Activated naive CD8-positive, alpha-beta T cell treated with anti-CD3 and anti-CD28 coated beads, Interleukin-2, amount 50 U/mL, for 16 hours (primary cell): ENCODE measurements at places on chromosomes 3 and 15.

- no peak for DNase-seq
Observed at GRCh38 chr3:36911990-36912804, 32.7 kb downstream of the TRANK1 start.

DNA sequence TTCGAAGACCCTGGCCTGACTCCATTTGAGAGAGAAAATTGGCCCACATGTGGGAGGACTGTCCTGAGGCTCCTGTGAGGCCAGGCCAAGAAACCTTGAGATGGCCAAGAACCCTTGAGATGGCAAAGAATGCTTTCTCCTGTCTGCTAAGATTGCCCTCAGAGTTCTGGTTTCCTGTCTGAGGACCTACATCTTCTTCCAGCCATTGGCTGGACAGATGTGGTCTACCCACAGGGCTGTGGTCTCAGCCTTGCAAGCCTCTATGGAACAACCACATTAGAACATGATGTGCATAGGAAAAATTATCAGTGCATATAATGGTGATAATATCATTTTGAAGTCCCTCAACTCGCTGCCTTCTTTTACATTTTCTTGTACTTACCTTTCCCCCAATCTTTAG lies 10.8 kb upstream of the RASA2 start:
- DNase-seq = no peak

DNA sequence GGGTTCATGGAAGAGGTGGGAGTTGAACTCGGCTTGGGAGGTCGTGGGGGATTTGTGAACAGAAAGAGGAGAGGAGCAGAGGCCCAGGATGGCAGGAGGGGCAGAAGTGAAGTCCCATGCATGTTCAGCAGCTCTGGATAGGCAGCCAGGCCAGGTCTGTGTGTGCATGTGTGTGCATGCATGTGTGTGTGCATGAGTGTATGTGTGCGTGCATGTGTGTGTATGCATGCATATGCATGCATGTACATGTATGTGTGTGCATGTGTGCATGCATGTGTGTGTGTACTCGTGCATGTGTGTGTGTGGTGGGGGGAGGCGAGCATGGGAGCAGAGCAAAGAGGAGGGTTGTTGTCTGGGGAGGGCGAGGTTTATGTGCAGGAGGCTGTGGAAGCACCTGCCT lies 178.4 kb downstream of the RPLP1 start:
- no peak for DNase-seq

- DNase-seq = no peak
Observed at GRCh38 chr3:24048843-24049242, 103.8 kb downstream of the NR1D2 start.

GRCh38 chr15:74845581-74845980 lies 2.6 kb upstream of the ULK3 start:
- no peak for DNase-seq

DNA sequence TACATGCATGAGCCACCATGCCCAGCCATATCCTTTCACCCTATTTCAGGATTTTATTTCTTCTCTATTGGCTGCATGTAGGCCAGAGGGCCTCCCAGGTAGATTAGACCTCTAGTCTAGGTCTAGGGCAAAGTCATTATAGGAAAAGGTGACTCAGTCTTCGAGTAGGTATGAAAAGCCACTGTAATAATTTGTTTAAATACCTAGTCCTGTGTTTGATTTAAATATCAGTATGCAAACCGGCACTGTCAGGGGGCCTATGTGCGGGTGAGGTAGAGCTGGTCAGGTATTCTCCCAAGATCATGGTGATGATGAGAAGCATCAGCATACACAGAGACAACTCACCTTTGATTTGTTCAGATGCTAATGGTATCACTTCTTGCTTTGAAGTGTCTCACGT lies 101.4 kb upstream of the UMPS start:
- no peak for DNase-seq

DNA sequence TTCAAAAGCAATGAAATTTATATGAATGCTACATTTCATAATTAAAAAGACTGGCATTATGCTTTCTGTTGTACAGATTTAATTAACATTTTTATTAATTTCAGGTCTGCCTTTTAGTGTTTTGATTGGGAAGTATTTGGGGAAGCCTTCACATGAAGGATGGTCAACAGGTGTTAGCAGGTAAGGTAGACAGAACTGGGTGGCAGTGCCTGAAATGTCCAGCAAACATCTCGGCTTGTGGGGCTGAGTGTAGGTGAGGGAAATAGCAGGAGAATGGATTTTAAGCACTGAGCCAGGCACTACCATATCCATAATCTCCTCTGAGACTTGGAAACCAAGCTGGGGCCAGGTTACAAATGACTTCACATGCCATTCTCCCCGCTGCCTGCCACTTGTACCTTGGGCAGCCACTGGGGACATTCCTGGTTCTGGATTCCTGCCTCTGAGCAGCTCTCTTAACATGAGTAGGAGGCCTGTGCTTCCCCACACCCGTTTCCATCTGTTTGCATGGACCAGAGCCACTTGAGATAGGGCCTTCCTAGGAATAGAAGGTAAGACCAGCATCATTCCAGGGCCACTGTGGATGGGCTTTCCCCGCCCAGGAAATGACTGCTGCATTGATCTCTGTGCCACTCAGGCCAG lies 125.9 kb upstream of the HES1 start:
- DNase-seq = no peak

DNA sequence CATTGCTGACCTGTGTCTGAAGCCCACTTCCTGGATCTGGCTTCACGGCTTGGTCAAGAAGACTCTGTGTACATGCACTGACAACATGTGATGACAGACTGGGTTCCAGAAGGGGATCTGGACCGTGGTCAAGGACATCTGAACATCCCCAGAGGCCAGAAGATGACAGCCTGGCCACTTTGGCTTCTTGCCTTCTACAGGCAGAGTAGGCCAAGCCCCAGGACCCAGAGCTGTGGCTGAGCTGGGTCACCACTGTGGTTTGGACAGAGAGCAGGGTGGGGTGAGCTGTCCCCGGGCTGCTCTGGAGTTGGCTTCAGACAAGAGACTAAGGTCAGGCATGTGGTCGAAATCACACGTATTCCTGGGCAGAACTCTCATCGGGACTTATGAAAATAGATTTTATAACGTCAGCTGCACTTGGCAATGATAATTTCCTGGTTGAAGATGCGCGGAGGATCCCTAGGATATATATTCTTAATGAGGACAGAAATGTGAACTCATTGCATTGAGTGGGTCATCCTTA lies 114.1 kb upstream of the FRMD4B start:
- no peak for DNase-seq

DNA sequence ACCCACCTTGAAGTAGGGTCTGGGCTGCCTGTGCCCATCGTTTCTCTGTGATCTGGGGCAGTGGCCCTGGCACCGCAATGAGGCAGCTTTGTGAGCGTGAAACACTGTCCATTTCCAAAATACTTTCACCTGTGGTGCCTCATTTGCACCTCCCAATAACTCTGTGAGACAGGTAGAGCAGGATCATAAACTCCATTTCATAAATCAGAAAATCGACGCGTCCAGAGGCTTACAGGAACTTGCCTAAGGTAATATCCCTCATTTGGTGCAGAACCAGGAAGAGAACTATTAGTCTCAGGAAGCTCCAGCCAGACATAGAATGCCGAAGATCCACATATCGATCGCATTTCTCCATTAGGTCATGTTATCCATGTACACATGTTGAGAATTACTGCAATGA lies 38.2 kb upstream of the SEMA4B start:
- DNase-seq = no peak

- DNase-seq = no peak
Observed at GRCh38 chr3:153734777-153735551, 386.2 kb upstream of the ARHGEF26 start.

DNA sequence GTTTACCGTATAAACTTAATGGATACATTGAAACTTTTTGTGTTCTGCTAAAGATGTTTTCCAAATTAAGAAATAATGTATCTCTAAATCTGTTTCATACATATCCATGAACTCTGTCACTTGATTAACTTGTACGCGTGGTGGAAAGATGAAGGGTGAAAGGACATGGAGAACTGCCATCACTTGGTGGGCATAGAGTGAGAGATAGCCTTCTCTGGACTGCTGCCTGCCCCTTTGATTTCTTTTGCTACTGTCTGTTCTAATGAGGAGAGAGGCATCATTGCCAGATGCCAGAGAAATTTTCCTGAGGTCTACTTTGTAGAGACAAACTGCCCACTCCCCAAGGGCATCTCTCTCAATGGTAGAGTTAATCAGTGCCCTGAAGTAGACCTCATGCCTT lies 120.5 kb downstream of the SLMAP start:
- no peak for DNase-seq

DNA sequence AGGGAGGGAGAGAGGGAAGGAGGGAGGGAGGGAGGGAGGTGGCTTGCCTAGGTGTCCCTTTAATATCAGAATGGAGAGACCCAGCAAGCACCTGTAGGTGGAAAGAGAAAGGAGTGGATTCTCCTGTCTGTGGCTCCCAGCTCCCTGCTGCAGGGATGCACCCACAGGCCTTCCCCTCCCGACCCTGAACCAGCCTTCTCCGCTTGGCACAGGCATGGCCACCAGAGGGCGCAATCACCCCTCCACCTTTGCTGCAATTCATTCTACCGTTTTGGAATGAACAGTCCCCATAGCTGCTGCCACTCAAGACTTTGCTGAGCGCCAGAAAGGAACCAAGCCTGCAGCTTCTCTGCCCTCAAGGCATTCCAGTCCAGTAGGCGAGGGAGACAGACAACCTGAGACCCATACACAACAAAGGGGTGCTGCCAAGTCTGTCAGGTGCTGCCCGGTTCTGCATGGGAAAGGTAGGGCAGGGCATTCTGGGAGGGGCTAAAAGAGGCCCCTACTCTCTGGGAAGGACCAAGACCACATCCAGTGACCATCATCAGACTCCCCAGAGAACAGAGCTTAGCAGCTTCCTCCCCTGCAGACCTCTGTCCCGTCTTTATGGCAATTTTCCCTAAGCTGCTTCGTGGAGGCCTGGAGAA lies 4.9 kb downstream of the TLR9 start:
- DNase-seq = peak; percentile 85

DNA sequence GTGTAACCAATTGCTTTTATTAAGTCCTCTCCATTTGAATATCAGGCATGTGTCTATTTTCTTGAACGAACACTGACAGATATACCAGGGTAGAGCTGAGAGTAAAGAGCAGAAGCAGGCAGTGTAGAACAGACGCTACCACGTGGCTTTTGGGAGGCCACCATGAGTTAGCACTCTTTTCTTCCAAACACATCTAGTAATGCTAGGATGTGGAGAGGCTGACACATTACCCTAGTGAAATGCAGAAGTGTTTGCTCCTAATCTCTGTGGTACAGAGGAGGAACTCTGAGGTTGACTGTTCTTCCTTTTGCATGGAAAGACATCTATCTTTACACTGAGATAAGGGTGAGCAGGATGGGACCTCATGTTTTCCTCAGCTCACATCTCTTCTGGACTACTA lies 216.3 kb downstream of the SATB1 start:
- DNase-seq = no peak

DNA sequence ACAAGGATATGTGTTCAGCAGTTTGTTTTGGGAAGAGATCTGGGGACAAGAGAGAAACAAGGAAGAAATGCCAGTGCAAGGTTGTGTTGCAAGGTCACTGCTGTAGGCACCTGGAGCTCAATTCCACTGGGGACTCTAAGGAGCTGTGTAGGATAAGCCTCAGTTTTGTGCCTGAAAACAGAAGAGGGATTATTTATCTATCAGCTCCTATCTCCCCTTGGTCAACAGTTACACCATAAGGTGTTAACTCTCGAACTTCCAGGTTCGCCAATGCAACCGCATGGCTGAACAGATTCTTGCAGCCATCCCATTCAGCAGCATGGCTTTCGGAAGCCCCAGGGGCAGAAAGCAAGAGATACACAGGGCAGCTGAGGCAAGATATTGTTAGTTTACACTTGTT lies 41.6 kb upstream of the CNOT10 start:
- DNase-seq = no peak

DNA sequence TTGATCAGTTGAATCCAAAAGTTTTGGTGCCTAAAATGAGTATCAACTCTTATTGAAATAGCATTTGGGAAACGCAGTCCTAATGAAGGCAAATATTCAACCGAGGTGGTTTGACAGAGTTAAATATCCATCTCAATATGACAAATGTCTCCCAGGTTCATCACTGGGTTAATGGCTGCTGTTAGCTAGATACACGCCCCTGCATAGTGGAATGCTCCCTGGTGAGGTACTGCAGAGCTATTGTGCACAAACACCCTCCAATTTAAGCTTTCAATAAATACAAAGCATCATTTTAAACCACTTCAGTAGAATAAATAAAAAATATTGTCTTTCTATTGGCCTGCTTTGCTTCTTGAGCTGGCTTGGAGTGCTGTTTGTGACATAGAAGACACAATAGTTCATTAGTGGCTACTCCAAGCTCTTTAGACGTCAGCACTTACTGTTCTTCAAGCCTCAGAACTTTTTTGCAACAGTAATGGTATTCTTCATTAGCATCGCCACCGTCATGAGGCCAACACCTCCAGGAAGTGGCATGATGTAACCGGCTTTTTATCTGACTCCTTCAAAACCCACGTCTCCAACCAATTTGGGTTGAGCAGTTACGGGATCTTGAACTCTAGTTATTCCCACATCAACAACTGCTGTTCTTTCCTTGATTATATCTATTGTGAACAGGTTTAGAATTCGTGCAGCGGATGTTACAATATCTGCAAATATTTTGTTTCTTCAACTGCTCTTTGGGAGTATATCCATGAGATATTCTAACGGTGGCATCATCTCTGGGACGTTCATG lies 1159.6 kb upstream of the EPHA6 start:
- DNase-seq = no peak

DNA sequence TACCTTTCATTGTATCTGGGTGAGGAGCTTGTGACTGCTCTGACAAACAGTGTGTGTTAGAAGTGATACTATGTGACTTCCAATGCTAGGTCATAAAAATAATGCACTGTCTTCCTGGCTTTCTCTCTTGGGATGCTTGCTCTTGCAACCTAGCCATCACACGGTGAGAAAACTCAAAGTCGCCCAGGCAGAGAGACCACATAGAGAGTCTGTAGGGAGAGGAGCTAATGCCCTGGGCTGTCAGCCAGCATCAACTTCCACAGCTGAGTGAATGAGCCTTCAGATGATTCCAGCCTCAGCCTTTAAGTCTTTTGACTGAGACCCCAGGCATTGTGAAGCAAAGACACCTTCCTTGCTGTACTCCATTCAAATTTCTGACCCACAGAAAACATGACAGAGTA lies 220.6 kb upstream of the SGO1 start:
- no peak for DNase-seq

GRCh38 chr3:106946866-106947265 lies 430.4 kb upstream of the CCDC54 start:
- no peak for DNase-seq

DNA sequence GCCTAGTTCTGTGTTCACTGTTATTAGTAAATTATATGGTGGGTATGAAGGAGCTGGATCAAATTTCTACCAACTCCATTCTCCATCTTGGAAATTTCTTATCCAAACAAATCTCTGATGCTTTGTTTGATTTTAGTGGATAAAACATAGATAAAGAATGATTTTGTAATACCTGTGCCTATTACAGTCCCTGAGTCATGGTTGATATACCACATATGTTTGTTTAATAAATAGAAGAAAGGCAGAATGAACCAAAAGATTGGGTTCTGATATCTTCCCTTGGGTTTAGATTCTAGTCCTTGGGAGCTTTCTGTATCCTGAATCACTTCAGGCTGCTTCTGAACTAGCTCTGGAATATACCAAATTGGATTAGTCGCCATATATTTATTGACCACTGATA lies 203.6 kb downstream of the PDCD6IP start:
- DNase-seq = no peak
